ENCODE measurements at places on chromosomes 16 and 17. TPM values are rescaled to one million over a fixed set of nuclear protein-coding genes. Genes with fewer than 3 reads are reported as not detected.

SUZ12 gene
- total RNA-seq, result 21.8 TPM

PHF23 gene
- total RNA-seq, result 29.8 TPM

FBXW10B gene
- total RNA-seq, result 0.40 TPM

MYOCD gene
- total RNA-seq, result 138 TPM

ORC6 gene
- total RNA-seq, result 0.62 TPM

DNA sequence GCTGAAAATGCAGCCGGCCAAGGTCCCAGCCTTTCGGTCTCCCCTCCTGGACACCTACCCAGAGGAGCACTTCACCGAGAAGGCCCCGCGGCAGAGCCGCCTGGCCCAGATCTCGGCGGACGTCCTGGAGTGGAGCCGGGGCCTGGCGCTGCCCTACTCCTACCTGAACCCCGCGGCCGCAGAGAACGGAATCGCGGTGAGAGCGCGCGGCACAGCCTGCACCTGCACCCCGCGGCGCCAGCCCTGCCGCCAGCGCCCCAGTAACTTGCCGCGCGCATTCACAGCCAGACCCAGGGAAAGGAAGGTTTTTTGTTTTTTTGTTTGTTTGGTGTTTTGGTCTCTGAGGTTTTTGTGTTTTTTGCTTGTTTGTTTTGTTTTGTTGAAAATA lies 15.2 kb downstream of the ALOX12B start:
- ATAC-seq, result no peak

GRCh38 chr17:82449883-82450356 lies 632 bp downstream of the CYBC1 start:
- no peak for ATAC-seq

DNA sequence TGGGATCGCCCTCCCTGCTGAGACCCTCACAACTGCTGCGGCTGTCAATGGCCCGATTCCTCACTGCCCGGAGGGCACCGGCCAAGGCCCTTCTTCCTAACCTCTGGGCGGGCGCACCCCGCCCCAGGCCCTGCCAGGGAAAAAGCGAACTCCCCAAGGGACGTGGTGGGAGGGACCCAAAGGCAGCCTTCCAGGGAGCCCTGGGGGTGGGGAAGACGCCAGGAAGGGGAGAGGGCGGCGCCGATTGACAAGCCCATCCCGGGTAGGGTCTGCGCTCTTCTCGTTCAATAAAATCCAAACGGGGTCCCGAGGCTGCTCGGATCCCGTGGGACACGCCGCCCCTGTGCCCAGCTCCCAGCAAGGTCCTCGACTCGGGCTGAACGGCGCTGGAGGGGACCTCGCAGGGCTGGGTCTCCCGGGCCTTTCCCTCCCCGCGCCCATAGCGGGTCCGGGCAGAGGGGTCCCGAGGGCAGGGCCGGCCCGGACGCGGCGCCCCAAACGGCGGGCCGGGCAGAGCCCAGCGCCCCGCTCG lies 416 bp downstream of the KIFC3 start:
- ATAC-seq, result peak; percentile 24

DNA sequence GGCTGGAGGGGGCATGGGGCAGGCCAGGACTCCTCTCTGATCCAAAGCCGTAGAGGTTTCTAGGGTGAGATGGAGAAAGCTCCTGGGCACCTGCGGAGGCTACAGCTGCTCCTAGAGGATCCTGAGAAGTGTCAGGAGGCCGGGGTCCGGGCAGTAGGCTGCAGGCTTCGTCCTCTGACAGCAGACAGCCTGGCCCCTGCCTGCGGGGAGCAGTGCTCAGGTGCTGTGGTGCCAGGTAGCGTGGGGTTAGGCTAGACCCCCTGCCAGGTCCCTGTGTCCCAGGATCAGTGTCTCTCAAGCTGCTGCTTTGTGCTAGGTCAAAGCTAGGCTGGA lies 1.5 kb upstream of the MRPS34 start:
- no peak for ATAC-seq

DNA sequence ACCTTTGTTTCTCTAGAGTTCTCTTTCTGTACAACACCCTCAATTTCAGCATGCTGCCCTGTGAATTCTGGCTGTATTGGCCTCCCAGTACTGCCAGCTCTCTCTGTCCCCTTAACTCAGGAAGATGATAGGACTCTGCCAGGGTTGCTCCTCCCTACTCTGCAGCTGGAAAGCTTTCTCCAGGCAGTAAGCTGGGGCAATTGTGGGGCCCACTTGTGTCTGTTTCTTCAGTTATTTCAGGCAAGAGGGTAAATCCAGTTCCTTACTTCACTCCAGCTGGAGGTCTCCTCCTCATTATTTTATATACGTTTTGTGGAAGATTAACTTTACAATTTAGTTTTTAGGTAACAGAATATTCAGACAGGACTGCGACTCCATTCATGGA lies 9.9 kb downstream of the C17orf100 start:
- ATAC-seq, result no peak

DNA sequence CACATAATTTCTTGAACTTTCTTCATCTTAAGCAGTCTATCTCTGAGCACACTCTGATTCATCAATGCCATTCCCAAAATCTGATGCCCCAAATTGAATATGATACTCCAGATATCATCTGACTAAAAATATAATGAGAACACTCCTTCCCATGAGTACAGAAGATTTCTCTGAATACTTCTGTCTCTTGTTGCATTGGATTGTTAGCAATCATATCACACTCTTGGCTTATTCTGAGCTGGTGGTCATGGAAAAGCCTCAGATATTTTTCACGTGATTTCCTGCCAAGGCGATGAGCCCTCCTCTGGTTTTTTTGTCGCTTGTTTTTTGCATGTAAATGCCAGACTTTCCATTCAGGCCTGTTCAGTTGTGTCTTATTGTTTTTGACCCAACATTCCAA lies 87.2 kb downstream of the NOG start:
- no peak for ATAC-seq

DNA sequence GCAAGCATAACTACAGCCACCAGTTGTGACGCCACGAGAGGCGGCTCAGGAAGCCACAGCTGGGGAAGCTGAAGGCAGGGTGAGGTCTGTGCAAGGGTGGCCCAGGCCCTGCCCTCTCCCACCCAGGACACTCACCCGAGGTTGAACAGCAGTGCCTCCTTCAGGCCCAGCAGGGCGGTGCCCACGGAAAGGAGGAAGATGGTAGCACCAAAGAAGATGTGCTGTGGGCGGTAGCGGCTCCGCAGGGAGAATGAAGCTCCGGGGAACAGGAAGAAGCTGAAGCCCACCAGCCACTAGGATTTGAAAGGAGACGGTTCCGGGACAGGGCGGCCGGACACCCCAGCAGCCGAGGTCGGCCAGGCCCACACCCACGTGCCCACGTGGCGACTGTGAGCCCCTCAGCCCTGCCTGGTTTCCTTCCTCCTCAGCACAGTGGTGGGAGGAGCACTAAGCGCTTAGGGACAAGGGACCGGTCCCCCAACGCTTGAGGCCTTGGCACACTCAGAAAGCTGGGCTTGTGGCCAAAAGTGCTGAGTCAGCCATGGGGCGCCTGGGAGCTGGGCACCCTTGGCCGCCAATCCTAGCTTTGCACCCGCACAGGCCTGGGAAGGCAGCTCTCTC lies 11.0 kb downstream of the CYB561 start:
- ATAC-seq, result no peak

GRCh38 chr16:73670836-73671820 lies 623.2 kb upstream of the ZFHX3 start:
- no peak for ATAC-seq

GRCh38 chr17:19461116-19461515 lies 50.1 kb downstream of the RNF112 start:
- no peak for ATAC-seq

All from gastroesophageal sphincter (tissue), 4 donors.